ENCODE measurements at places on chromosomes 2 and 18.
A peak's percentile ranks its signal among the peaks of the same experiment; 100 is the strongest.

- DNase-seq, result peak; percentile 41
Observed at GRCh38 chr2:70789304-70790135, 923 bp downstream of the FIGLA start.

DNA sequence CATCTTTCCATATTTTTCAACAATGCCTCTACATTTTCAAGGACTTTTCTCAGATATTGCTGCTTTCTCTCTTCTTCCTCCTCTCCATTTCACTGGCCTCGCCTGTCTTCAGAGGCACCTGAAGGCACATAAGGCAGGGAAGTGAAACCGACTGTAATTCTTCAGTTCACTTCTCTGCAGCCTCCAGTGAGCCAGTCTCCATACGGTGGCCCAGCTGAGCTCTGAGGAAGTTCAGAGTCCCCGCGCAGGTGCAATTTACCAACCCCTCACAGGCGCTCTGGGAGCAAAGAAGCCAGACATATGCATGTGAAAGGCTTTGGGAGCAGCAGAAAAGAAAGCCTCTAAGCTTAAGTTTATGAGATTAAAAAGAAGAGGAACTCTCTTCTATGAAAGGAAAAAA lies 12.4 kb downstream of the KLHL14 start:
- DNase-seq, result no peak

GRCh38 chr18:38961880-38962279 lies 1396.3 kb upstream of the CELF4 start:
- no peak for DNase-seq

DNA sequence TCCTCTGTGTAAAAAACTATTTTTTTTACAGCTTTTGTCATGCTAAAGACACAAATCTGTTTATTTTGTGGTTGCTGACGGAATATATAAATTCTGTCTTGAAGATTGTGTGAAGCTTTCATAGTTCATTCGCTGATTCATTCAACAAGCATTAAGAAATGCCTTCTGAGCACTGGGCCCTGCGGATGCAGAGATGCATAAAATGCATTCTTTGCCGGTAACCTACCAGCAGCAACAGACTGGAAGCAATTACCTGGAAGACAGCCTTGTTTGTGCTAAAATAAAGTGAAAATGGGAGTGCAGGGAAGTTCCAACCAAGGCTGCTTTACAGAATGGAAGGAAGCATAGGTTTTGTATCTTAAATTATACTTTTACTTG lies 119.7 kb downstream of the PMAIP1 start:
- DNase-seq, result no peak

- DNase-seq, result no peak
Observed at GRCh38 chr2:197416268-197416667, 18.6 kb downstream of the SF3B1 start.

GRCh38 chr2:6723865-6724604 lies 141.7 kb downstream of the CMPK2 start:
- peak; percentile 32 for DNase-seq

DNA sequence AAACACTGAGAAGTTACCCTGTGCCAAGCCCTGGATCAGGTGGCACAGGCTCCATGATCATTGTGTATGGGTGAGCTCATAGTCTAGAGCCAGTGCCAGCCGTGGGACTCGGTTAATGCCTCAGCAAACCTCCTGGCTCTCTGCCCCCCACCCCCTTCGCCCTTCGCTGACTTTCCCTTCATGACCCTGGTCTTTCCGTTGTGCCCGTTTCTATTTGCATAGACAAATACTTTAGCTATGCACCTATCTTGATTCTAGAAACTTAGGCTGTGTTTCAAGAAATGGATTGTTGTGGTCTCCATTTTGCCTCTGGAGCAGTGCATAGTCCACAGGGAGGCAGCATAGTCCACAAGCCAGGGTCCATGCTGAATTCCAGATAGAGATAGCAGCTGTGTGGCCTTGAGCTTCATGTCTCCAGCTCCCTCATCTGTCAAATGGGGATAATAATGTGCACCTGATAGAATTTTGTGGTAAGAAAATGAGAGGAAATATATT lies 44.8 kb upstream of the KDM3A start:
- DNase-seq, result peak; percentile 0

- DNase-seq, result no peak
Observed at GRCh38 chr2:25311865-25312575, 29.7 kb downstream of the DNMT3A start.

GRCh38 chr2:42064417-42064942 lies 16.7 kb downstream of the PKDCC start:
- DNase-seq, result no peak

GRCh38 chr2:216090369-216090786 lies 8.7 kb downstream of the TMEM169 start:
- no peak for DNase-seq

- no peak for DNase-seq
Observed at GRCh38 chr2:197799068-197799467, 5.3 kb upstream of the PLCL1 start.

DNA sequence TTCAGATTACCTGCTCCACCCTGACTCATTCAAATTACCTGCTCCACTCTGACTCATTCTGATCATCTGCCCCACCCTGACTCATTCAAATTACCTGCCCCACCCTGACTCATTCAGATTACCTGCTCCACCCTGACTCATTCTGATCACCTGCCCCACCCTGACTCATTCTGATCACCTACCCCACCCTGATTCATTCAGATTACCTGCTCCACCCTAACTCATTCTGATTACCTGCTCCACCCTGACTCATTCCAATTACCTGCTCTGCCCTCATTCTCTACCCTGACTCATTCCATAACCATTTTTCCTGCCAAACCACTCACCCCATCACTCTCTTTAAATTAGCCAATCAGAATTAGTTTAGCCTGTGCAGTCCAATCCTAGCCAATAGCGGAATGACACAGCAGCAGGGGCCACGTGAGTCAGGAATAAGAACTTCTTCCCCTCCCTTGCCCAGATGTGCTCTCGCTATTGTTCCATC lies 26.2 kb downstream of the CFAP53 start:
- DNase-seq, result no peak

GRCh38 chr2:28997237-28997846 lies 16.2 kb downstream of the TOGARAM2 start:
- no peak for DNase-seq

DNA sequence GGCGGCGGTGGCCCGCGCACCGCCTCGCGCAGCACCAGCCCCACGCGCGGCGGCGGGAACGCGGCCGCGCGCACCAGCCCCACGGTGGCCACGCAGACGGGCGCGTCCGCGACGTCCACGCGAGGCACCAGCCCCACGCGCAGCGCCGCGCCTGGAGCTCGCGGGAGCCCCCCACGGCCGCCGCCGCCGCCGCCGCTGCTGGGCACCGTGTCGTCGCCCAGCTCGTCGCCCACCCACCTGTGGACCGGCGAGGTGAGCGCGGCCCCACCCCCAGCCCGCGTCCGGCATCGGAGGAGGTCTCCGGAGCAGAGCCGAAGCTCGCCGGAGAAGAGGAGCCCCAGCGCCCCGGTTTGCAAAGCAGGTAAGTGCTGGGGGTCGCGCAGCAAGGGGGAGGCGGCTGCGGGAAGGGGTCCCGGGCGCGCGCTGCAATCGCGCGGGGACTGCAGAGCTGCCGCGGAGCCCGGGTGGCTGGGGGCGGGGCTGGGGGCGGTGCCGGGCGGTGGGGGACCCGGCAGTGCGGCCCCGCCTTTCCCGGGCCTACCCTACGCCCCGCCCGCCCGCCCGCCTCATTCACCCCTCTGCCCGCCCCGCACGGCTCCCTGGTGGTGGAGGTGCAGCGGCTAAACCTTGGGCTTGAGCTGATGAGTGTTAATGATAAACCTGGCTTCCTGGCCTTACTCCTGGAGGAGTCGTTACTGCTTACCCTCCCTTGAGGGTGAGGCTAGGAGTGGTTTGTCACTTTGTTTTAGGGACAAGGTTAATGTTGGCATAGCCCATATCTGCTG lies 851 bp downstream of the FAM117B start:
- peak; percentile 81 for DNase-seq

DNA sequence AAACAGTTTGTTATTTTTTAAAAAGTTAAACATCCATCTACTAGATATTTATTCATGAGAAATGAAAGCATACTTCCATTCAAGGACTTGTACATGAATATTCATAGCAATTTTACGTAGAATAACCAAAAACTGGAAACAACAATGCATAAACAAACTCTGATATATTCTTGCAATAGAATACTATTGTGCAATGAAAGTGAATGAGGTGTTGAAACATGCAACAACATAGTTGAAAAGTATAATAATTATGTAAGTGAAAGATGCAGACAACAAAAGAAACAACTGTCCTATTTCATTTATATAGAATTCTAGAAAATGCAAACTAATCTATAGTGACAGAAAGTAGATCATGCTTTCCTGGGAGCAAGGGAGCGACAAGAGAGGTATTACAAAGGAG lies 206.6 kb upstream of the KLHL29 start:
- DNase-seq, result no peak

DNA sequence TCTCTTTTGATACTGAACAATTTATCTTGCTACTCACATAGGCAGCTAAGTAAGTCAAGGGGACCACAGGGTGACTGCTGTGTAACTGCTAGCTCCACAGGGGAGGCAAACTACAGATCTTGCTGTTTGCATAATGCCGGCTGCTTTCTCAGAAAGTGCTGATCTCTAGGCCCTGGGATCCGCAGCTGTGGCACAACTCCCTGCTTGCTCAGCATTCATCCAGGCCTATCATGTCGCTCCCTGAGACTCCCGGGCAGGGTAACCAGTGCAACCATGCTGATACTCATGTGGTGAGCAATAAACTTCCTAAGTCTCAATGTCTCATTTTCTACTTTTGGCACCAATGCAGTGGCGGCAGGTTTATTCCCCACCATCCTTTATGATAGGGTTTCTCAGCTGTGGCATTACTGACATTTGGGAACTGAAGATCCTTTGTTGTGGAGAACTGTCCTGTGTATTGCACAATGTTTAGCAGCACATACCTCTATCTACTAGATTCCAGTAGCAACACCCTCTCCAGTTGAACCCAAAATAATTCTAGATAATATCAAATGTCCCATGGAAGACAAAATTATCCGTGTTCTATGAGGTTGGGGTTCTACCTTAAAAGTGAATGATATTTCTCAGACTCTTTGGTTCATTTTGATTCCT lies 1101.3 kb downstream of the LRP1B start:
- DNase-seq, result no peak

DNA sequence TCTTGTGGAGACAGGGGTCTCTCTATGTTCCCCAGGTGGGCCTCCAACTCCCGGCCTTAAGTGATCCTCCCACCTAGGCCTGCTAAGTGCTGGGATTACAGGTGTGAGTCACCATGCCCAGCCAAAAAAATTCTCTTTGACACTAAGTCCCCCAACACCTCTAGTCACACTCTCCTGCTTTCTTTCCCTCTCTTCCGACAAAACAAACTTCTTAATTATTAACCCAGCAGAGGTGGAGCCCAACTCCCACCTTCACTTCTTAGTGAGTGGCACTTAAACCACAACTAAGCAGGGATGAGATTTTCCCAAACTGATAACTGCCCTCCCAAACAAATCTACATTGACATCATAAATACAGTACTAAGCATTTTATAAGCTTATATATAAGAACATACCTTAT lies 60.5 kb upstream of the PMAIP1 start:
- DNase-seq, result no peak

DNA sequence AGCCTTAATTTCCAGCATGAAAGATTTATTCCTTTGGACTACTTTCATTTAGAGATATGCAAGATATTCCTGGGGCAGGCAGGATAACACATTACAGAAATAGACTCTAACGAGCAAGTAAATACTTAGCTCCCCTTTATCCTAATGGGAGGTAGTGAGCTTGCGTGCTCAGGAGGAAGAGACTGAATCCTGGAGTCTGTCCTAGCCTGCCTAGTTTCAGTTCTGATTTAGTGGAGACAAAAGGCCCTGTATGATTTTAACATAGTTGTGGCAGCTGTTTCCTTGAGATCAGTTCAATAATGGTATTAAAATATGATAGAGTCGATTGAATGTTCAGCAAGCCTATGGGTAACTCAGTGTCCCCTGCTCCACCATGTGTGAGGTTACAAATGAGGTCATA lies 109.5 kb downstream of the FMNL2 start:
- no peak for DNase-seq

- no peak for DNase-seq
Observed at GRCh38 chr18:64180171-64180570, 31.3 kb upstream of the LINC00305 start.

- DNase-seq, result no peak
Observed at GRCh38 chr2:40346535-40347354, 105.1 kb downstream of the SLC8A1 start.

DNA sequence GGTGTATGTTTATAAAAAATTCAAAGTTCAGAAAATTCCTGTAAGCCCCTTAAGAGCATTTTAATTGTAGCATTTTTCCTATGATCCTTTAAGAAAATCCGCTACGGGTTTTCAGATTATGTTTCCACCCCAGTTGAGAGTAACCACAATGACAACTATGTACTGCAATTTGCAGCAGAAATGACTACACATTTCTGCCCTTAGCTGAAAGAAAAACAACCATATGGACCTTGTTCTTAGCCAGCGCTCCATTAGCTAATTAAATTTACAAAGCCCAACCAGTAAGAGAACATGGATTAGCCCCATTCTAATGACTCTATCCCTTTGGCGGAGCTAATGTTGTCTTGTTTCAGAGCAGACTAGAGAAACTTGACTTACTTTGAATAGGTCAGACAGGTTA lies 247.6 kb downstream of the SLC8A1 start:
- no peak for DNase-seq

GRCh38 chr2:45841752-45842407 lies 190.4 kb downstream of the PRKCE start:
- no peak for DNase-seq

GRCh38 chr2:154484338-154485099 lies 214.0 kb upstream of the KCNJ3 start:
- peak; percentile 11 for DNase-seq
